ENCODE measurements at places on chromosomes 16 and 17.

- DNase-seq: no peak
These were observed 40.4 kb upstream of the SLFN13 start for GRCh38 chr17:35488991-35489390.

GRCh38 chr16:7470344-7470743, 137.7 kb downstream of the RBFOX1 start:
- no peak for DNase-seq

DNA sequence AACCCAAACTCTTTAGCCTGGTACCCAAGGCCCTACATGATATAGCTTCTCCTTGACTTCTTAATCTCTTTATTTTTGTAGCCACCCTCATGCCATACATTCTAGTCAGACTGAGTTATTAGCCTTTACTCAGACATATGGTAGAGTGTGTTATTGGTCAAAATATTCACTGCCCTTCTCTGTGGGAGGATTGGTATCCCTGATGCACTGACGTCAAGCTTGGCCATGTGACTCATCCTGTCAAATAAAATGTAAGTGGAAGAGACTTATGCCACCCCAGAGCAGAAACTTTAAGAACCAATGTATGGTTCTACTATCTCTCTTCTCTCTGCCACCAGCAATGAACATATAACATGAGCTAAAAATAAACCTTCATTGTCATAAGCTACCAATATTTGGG, 12.2 kb upstream of the BEAN1 start:
- DNase-seq: no peak

GRCh38 chr16:80231888-80232287, 308.9 kb upstream of the DYNLRB2 start:
- DNase-seq: no peak

- DNase-seq: no peak
These were observed 37.6 kb downstream of the WSCD1 start for GRCh38 chr17:6107791-6108190.

GRCh38 chr16:26212599-26212998, 520.8 kb downstream of the HS3ST4 start:
- no peak for DNase-seq
